ENCODE measurements at places on chromosomes 2 and 18.

DNA sequence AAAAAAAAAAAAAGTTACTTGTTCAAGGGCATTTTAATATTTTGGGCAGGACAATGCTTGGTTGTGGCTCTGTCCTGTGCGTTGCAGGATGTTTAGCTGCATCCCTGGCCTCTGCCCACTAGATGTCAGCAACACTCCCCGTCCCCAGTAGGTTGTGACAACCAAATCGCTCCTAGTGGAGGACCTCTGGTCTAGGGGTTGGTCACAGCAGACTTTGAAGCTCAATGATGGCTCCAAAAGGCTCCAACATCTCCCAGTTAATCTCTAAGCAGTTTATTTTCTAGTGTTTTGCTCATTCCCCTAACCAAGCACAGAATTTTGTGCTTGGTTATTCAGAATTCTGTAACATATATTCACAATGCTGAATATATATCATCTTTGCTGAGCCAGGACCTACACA is 67.0 kb downstream of the CHRNA1 start:
- peak; percentile 26 for DNase-seq

DNA sequence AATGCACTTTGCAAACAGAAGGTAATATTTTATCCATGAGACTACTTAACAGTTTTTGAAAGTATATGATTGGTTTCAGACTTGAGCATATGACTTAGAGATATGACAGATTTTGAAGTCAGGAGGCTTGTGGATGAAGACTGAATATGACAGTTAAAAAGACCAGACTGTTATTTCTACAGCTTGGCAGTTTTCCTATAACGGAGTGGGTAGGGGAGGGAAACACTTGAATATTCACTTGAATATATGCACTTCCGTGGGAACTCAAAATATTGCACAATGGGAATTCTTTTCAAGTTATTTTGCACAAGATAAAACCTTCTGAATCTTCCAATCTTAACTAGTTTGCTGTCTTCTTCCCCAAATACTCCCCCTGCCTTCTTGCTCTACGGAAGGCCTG is 64.6 kb upstream of the ACKR3 start:
- DNase-seq = no peak

DNA sequence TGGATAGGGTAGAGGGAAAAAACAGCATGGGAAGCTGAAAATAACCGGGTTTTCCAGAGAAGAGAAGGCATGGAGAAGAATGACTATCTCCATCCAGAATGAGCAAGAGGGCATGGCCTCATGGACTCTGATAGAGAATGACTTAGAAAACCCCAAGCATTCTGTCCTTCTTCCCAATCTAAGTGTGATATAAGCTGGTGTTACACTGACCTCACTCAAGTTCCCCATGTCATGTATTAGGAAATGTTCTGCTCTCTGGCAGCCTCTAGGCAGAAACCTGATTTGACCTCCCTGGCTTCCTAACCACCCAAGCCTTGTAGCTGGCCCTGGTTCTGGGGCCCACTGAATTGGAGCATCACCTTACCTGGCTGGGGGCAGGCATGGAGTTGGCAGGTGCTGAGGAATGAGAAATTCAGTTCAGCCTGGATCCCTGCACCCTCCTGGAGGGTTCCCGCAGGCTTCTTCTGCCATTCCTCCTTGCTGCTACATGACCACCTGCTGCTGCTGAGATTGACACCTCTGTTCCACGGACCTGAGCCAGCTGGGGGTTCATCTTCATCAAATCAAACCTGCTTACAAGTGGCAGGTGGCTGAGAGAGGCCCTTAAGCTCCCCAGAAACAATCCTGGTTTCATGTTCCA is 5.2 kb upstream of the SIGLEC15 start:
- DNase-seq = no peak

DNA sequence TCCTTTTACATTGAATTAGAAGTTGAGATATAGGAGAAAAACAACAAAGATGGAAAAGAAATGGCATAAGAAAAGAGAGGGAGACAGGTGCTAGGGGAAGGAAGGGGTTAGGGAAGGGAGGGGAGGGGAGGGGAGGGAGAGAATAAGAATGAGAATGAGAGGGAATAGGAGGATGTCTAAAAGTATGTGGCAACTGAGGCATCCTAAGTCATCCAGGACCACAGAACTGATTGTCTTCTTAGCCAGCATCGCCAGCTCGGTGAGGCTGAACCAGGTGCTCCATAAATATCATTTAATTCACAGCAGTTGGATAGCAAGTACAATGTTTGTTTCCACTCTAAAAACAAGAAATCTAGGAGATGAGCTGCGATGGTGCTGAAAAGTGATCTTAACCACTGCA is 393.5 kb downstream of the TMEM182 start:
- DNase-seq = no peak

- no peak for DNase-seq
Measured at GRCh38 chr18:53126210-53126609, 786.2 kb downstream of the DCC start.

DNA sequence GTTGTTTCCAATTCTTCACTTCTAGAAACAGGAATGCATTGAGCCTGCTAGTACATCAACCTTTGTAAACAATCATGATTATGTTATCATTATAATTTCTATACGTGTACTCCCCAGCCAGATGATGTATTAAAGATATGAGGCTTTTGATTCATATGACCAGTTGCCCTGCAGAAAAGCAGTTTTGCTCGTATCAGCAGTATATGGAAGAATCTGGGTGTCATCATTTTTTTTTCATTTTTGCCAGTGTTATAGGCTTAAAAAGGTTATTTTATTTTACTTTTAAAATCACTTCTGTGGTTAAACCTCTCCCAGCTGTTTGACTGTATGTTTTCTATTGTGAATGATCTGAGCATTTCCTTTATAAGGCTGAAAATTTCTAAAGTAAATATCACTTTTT is 471.8 kb upstream of the NRP2 start:
- DNase-seq = no peak

DNA sequence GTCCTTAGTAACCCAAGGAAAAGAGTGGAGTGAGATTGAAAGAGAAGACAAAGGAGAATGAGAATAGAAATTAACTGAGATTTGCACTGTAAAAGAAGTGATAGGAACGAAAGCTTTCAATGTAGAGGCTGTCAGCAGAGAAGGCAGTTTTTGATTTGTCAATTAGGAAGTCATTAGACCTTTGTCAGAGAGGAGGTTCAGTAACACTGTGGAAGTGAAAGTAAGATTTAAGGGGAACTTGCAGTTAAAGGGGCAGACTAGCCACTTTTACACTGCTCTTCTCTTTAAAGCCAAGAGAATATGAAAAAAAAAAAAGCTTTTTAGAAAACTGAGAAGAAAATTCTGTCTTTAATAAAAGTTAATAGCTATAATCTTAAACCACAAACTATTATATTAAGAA is 11.5 kb upstream of the KYNU start:
- no peak for DNase-seq

DNA sequence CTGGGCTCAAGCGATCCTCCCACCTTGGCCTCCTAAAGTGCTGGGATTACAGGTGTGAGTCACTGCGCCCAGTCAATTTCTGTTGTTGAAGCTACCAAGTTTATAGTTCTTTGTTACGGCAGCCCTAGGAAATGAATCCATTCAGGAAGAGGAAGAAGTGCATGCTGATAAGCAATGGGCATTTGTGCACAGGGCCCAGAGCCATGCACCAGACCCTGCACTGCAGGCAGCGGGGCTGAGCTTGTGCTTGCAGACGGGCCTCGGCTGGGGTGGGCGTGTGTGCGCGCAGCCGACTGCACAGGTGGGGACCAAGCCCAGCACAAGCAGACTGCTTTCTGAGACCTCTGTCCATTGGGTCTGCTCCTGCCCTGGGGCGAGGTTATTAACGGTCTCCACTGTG is 144.6 kb downstream of the CABLES1 start:
- no peak for DNase-seq

DNA sequence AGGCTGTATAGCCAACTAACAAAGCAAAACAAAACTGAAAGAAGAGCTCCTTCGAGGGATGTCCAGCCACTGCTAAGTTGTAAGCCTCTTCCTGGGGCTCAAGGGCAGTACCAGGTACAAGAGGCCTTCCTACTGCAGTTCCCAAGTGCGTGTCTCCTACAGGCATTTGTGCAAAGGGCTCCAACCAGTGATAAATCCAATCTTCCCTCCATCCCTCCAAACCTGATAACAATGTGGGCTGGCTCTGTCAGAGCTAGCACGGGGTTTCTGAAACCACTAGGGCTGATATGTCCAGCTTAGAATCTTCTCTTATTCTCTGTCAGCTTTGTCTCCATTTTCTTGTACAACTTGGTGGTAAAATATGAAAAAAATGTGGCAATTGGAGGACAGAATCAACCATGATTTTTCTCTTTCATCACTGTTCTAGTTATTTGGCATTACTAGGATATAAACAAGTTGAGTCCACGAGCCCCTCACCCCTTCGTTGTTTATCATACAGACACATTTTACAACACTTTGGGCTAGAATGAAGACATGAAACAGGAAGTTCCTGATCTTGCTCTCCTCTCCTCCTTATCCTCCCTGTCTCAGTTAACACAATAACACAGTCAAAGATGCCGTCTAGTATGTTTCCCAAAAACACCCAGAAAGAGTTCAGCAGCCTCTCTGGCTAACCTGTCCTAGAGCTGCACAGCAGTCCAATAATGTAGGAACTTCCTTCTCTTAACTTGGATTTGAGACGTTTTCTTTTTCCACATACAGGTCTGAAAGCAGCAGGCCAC is 35.4 kb upstream of the WIPF1 start:
- no peak for DNase-seq

GRCh38 chr2:240168546-240169361 is 28.3 kb upstream of the OTOS start:
- DNase-seq = no peak

DNA sequence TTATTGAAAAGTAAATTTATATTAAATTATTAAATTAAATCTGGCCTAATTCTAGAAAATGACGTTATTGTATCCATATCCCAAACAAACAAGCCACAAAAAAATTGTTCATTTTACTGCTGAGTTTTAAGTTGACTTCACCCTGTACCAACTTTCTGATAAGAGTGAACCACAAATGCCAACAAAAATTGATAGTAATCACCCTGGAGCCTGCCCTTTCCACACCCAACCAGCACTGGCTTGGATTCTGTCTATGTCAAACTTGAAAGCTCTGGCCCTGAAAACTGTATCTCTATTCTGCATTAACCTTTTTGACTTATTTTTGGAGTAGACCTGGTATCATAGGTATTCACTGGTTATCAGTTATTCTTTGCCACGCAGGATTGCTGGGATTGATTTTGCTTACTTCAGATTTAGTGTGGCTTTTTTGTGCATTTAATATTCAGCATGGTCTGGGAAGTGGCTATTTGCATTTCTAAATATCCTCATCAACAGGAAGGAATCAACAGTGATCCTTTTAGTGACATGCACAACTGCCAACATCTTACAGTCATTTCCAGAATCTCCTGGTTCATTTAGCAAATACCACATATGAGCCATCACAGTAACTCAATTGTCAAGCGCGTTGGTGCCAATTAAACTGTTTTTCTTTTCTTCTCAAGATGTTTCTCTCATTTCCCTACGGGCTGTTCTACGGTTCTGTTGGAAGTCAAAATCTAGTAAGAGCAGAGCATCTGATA is 11.4 kb upstream of the SRBD1 start:
- DNase-seq = no peak

Data from activated naive CD8-positive, alpha-beta T cell treated with anti-CD3 and anti-CD28 coated beads, Interleukin-2, amount 50 U/mL, for 16 hours (primary cell).